ENCODE measurements at places on chromosomes 1 and 21.

DNA sequence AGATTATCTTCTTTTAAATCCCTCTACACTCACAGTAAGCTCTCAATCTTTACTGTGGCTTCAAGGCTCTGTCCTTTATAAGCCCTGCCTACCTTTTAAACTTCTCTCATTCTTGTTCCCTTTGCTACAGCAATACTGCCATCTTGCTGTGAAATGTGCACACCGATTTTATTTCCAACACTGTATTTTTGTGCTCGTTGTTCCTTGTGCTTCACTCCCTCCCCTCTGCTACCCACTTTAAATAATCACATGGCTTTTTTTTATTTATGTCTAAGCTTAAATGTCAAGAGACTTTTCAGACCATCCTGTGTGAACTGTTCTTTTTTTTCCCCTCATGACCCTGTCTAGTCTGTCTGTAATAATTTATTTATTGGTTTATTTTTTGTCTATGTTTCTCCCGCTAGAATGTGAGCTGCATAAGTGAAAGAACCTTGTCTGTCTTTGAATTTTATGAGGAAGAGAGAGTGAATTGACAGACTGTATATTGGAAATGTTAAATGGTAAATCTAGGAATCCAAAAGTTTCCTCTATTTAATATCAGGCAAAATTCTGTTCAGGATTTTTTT is 45.7 kb downstream of the ABCD3 start:
- DNase-seq, result no peak
- H3K4me1 ChIP-seq, result peaks cover 32% of the 10 kb centered on the region
- no peak overlapping the region for H3K27ac ChIP-seq
- peaks cover 19% of the 10 kb centered on the region for H3K36me3 ChIP-seq
- H3K4me3 ChIP-seq, result no peak overlapping the region
- no peaks in the 10 kb centered on the region for H3K27me3 ChIP-seq

DNA sequence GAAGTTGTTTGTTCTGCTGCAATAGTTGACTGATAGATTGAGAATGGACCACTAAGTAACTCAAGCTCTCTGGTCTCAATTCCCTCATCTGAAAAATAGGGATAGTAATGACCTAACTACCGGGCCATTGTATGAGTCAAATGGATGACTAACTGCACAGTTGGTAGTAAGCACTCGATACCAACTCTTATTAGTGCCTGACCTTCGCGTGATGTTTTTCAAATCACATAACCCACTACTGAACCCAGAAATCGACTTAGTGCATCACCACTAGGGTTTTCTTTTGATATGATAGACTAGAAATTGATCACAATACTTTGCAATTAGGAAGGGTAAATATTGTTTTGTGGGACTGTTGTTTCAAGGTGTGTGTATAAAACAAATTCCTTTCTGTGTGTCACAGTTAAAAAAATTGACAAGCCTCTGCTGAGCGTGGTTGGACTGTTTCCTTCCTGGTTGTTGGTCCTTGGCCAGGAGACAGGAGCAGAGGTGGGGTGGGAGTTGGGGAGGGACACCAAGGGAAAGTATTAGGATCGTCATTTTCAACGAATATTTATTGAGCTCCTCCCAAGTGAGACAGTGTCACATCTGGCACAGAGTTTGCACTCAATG is 54.0 kb upstream of the LRP8 start:
- H3K27me3 ChIP-seq, result no peaks in the 10 kb centered on the region
- H3K4me1 ChIP-seq, result no peaks in the 10 kb centered on the region
- no peak overlapping the region for H3K4me3 ChIP-seq
- no peak overlapping the region for H3K27ac ChIP-seq
- no peak for DNase-seq
- H3K36me3 ChIP-seq, result no peaks in the 10 kb centered on the region

DNA sequence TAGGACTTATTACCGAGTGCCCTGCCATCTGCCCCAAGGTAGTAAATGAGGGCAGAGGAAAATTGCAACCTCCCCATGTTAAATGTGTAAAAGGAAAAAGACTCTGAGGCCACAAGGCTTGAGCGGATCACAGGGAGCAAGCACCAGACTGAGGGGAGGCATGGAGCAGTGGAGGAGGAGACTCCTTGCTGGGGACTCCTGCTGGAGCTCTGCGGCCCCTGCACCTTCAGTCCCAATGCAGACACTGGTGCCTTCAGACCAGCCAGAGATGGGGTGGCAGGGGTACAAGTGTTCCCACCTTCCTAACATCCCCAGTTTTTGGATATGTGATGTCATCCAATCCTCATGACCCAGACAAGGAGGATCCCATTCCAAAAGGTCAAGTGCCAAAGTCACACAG is 128.4 kb upstream of the NGF start:
- H3K27me3 ChIP-seq, result no peaks in the 10 kb centered on the region
- DNase-seq, result no peak
- no peaks in the 10 kb centered on the region for H3K4me1 ChIP-seq
- no peak overlapping the region for H3K27ac ChIP-seq

- no peak for DNase-seq
- no peaks in the 10 kb centered on the region for H3K27me3 ChIP-seq
- H3K36me3 ChIP-seq, result no peaks in the 10 kb centered on the region
- no peak overlapping the region for H3K4me3 ChIP-seq
- H3K4me1 ChIP-seq, result peaks cover 22% of the 10 kb centered on the region
Observed at GRCh38 chr1:168689726-168690602, 39.0 kb downstream of the DPT start.

GRCh38 chr1:235277709-235278108 is 50.3 kb downstream of the ARID4B start:
- no peaks in the 10 kb centered on the region for H3K27me3 ChIP-seq
- no peak for DNase-seq
- H3K4me1 ChIP-seq, result peaks cover 6% of the 10 kb centered on the region
- H3K4me3 ChIP-seq, result no peak overlapping the region

DNA sequence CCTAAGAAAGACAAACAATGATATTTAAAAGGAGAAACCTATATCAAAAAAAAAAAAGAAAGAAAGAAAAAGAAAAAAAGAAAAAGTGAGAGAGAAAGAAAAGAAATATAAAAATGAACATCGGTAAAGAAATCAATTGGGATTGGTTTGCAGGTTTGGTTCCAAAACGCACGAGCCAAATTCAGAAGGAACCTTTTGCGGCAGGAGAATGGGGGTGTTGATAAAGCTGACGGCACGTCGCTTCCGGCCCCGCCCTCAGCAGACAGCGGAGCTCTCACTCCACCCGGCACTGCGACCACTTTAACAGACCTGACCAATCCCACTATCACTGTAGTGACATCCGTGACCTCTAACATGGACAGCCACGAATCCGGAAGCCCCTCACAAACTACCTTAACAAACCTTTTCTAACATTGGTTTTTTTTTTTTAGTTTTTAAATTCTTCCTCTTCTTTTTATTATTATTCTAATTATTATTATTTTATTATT is 11.7 kb downstream of the LHX9 start:
- H3K27ac ChIP-seq, result no peak overlapping the region
- DNase-seq, result no peak
- no peaks in the 10 kb centered on the region for H3K36me3 ChIP-seq
- peaks cover 4% of the 10 kb centered on the region for H3K4me1 ChIP-seq

GRCh38 chr1:195898924-195899323 is 709.3 kb downstream of the KCNT2 start:
- no peak for DNase-seq
- H3K4me3 ChIP-seq, result no peak overlapping the region
- no peak overlapping the region for H3K27ac ChIP-seq
- H3K36me3 ChIP-seq, result no peaks in the 10 kb centered on the region
- no peaks in the 10 kb centered on the region for H3K27me3 ChIP-seq
- H3K4me1 ChIP-seq, result no peaks in the 10 kb centered on the region

- H3K27me3 ChIP-seq, result peaks cover 3% of the 10 kb centered on the region
- H3K27ac ChIP-seq, result no peak overlapping the region
- no peak overlapping the region for H3K4me3 ChIP-seq
- H3K4me1 ChIP-seq, result no peaks in the 10 kb centered on the region
Observed at GRCh38 chr1:102875756-102876155, 232.6 kb downstream of the COL11A1 start.

- peaks cover 23% of the 10 kb centered on the region for H3K4me1 ChIP-seq
- no peaks in the 10 kb centered on the region for H3K27me3 ChIP-seq
- no peaks in the 10 kb centered on the region for H3K36me3 ChIP-seq
- H3K27ac ChIP-seq, result no peak overlapping the region
- H3K4me3 ChIP-seq, result no peak overlapping the region
Observed at GRCh38 chr1:52674497-52675384, 23.4 kb downstream of the COA7 start.

DNA sequence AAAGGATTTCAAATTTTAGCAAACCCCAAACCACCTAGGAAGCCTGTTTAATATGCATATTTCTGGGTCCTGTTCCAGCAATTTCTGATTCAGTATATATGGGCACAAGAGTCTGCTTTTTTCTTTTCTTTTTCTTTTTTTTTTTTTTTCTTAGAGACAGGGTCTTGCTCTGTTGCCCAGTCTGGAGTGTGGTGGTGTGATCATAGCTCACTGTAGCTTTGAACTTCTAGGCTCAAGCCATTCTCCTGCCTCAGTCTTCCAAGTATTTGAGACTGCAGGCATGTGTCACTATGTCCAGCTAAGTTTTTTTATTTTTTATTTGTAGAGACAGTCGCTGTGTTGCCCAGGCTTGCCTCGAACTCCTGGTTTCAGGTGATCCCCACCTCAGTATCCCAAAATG is 34.8 kb downstream of the CCDC18 start:
- no peak overlapping the region for H3K27ac ChIP-seq
- H3K36me3 ChIP-seq, result peaks cover 4% of the 10 kb centered on the region
- no peak for DNase-seq
- no peaks in the 10 kb centered on the region for H3K27me3 ChIP-seq

- no peaks in the 10 kb centered on the region for H3K36me3 ChIP-seq
- no peak for DNase-seq
- no peaks in the 10 kb centered on the region for H3K27me3 ChIP-seq
Observed at GRCh38 chr1:79355090-79355489, 348.6 kb upstream of the ADGRL4 start.

GRCh38 chr1:8016895-8017241 is 9.2 kb downstream of the ERRFI1 start:
- H3K36me3 ChIP-seq, result peaks cover 42% of the 10 kb centered on the region
- no peak for DNase-seq
- H3K4me3 ChIP-seq, result no peak overlapping the region
- peaks cover 4% of the 10 kb centered on the region for H3K4me1 ChIP-seq

DNA sequence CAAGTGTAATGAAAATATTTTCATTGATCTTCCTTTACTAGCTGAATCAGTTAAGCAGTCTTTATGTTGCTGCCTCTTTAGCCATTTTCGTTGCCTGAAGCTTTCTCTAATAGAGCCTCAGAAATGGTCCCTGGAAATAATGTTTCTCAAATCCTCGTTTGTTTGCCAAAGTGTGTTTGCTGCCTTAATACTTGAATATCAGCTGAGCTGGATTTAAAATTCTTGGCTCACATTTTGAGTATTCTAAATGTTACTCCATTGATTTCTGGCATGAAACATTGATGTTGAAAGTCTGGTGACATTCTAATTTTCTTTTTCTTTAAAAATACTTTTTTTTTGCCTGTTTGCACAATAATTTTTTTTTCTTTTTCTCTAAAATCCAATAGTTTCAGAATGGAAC is 84.6 kb upstream of the SERBP1 start:
- H3K27me3 ChIP-seq, result no peaks in the 10 kb centered on the region
- no peak for DNase-seq
- peaks cover 24% of the 10 kb centered on the region for H3K4me1 ChIP-seq

- DNase-seq, result no peak
- H3K36me3 ChIP-seq, result no peaks in the 10 kb centered on the region
- no peak overlapping the region for H3K27ac ChIP-seq
- peaks cover 5% of the 10 kb centered on the region for H3K4me1 ChIP-seq
- no peak overlapping the region for H3K4me3 ChIP-seq
- H3K27me3 ChIP-seq, result no peaks in the 10 kb centered on the region
Observed at GRCh38 chr1:240652961-240653409, 41.0 kb upstream of the GREM2 start.

GRCh38 chr1:16430606-16431005 is 6.6 kb downstream of the SPATA21 start:
- H3K27ac ChIP-seq, result no peak overlapping the region
- H3K27me3 ChIP-seq, result no peaks in the 10 kb centered on the region
- DNase-seq, result no peak
- H3K4me1 ChIP-seq, result no peaks in the 10 kb centered on the region

- H3K27ac ChIP-seq, result no peak overlapping the region
- no peaks in the 10 kb centered on the region for H3K4me1 ChIP-seq
- no peak for DNase-seq
Observed at GRCh38 chr1:110259770-110260169, 49.7 kb downstream of the KCNC4 start.

DNA sequence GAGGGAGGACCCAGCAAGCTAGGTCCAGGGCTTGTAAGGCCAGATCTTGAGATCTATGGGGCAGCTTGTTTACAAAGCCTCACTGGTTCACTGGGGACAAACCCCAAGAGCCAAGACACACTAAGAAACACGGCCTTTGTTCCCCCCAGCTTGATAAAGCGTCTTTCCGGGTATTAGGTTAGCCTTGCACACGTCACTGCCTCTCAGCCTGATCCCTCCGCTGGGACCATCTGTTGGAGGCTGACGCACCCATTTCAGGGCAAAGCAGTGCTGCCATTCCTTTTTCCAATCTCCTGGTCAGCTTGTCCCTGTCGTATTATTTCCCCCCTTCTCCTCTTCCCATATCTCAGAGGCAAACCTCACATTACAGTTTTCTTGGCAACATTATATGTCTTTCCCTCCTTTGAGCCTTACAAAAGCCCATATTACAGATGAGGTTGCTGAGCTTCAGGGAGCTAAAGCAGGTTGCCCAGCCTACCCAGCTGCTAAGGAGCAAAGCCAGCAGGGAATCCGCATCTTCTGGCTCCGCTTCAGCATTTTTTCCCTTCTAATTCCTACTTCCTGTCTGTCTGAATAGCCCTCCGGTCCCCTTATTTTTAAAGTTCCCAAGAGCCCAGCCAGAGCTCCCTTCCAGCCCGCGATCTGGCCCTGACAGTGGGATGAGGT is 4.1 kb downstream of the HEYL start:
- no peak overlapping the region for H3K4me3 ChIP-seq
- H3K4me1 ChIP-seq, result no peaks in the 10 kb centered on the region
- H3K36me3 ChIP-seq, result no peaks in the 10 kb centered on the region
- DNase-seq, result no peak
- peaks cover 11% of the 10 kb centered on the region for H3K27me3 ChIP-seq
- H3K27ac ChIP-seq, result peak overlapping the region; percentile 45

- H3K27me3 ChIP-seq, result peaks cover 2% of the 10 kb centered on the region
- H3K4me3 ChIP-seq, result no peak overlapping the region
- H3K27ac ChIP-seq, result no peak overlapping the region
- H3K36me3 ChIP-seq, result no peaks in the 10 kb centered on the region
Observed at GRCh38 chr1:2981388-2981787, 39.9 kb upstream of the ACTRT2 start.

DNA sequence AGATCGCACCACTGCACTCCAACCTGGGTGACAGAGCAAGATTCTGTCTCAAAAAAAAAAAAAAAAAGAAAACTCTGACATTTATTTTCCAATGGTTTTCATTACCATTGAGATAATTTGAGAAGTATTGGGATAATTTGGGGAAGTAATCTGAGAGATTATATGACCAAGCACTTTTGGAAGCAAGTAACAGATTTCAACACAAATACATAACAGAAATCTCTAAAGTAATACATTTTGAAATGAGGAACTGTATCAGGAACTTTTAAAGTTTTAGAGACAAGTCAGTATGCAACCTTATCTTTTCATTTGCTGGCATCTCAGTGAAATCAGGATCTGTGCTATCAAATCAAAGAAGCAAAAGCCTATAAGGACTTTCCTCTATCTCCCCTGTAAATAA is 25.4 kb upstream of the SLC16A1 start:
- no peaks in the 10 kb centered on the region for H3K36me3 ChIP-seq
- no peaks in the 10 kb centered on the region for H3K4me1 ChIP-seq
- H3K4me3 ChIP-seq, result no peak overlapping the region
- H3K27me3 ChIP-seq, result no peaks in the 10 kb centered on the region
- no peak for DNase-seq
- no peak overlapping the region for H3K27ac ChIP-seq

- no peaks in the 10 kb centered on the region for H3K27me3 ChIP-seq
- H3K4me3 ChIP-seq, result no peak overlapping the region
- no peaks in the 10 kb centered on the region for H3K4me1 ChIP-seq
Observed at GRCh38 chr1:230542681-230543080, 99.6 kb upstream of the COG2 start.
